NCI-H1417 treated with DMSO at 0.1 percent for 48 hours (cell line): ENCODE measurements at places on chromosomes 2 and 18.
A peak's percentile ranks its signal among the peaks of the same experiment; 100 is the strongest.

DNA sequence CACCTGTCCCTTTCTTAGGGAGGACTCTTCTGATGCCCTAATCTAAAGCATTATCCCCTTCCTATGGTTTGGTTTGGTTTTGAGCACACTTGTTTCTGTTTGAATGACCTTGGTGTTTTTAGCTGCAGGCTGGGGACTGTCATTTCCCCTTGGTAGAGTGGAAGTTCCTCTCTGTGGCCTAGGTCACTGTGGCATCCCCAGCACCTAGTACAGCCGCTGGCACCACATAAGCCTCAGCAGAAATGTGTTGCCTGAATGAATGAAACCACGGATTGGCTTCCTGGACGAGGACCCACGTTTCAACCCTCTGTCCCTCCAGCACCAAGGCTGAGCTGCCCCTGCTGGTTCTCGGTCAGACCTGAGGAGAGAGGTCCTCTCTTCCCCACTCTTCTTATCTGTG, 159.9 kb downstream of the CTIF start:
- DNase-seq, result no peak

DNA sequence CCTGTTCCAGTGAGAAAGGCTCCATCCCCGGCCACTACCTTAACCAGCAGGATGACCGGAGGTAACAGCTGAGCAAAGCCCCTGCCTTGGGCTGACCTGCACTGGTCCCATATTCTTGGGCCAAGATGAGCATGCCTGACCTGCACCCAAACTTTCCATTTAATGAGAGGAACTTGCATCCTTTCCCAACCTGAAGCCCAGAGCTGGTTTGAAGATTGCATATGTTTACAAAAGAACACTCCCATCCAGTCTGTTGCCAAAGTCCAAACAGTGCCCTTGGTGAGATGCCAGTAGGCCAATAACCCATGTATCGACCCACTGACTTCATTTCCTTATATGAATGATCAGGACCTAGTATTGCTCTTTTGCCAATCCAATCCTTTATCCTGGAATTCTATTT, 5.5 kb upstream of the NPAS2 start:
- no peak for DNase-seq

GRCh38 chr2:156309167-156309566, 23.4 kb downstream of the NR4A2 start:
- DNase-seq, result no peak

GRCh38 chr2:131419441-131419840, 55.5 kb upstream of the RAB6D start:
- no peak for DNase-seq

DNA sequence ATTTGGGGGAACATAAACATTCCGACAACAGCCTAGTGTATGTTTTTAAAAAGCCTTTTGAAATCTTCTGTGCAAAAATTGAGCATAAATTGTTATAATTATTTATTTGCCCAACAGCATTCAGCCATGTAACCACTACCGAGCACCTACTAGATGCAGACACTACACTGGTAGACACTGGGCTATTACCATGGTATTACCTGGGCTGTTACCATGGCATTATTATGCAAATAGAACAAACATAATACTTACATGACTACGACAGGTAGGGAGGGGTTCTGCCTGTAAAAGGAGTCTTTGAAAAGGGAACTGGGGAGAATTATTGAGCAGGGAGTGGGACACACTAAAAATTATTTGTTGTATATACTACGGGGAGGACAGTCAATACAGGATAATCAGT, 116.4 kb downstream of the MREG start:
- no peak for DNase-seq

GRCh38 chr2:69244882-69245281, 142.1 kb downstream of the GFPT1 start:
- DNase-seq, result no peak

GRCh38 chr2:227826019-227826521, 12.4 kb downstream of the CCL20 start:
- DNase-seq, result no peak

DNA sequence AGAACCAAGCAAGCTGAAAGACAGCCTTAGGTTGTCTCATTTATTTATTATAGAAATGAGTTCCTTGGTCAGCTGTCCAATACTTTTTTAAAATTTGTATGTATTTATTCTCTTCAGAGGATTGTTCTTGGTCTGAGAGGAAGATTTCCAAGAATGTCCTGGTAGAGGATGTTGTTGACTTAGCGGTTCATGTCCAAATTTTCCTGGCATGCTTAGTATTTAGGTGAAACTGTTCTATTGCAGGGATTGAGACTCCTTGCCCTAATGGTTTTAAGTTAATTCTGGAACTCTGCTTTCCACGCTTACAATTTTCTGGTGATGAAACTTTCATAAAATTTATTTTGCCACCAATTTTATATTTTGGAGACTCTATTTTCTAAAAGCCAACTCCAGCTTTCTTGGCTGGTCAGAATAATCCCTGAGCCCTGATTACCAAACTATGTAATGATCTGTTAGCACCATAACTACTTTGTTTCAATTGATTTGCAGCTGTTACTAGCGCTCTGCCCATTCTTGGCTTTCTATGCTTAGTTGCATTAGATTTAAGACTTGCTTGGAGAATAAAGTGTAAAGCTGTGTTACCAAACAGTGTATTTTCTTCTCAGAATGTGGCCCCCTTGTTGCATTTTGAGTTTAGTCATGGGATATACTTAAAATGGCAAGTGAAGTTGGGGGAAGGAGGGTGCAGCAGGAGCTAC, 1868.8 kb upstream of the CELF4 start:
- DNase-seq, result no peak

DNA sequence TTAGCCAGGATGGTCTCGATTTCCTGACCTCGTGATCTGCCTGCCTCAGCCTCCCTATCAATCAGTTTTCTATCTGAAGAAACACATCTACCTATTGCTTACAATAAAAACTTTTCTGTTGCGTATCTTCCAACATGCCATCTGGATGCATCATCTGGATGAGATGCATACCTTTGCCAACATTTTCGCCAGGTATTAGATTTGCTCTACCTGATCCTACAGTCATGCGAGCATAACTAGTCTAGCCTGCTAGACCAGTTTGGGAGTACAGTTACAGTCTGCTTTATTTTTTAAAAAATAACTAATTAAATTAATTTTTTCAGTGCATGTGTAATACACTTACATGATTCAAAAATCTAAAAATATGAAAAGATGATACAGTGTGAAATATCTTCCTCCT, 334.0 kb upstream of the MEX3C start:
- no peak for DNase-seq

DNA sequence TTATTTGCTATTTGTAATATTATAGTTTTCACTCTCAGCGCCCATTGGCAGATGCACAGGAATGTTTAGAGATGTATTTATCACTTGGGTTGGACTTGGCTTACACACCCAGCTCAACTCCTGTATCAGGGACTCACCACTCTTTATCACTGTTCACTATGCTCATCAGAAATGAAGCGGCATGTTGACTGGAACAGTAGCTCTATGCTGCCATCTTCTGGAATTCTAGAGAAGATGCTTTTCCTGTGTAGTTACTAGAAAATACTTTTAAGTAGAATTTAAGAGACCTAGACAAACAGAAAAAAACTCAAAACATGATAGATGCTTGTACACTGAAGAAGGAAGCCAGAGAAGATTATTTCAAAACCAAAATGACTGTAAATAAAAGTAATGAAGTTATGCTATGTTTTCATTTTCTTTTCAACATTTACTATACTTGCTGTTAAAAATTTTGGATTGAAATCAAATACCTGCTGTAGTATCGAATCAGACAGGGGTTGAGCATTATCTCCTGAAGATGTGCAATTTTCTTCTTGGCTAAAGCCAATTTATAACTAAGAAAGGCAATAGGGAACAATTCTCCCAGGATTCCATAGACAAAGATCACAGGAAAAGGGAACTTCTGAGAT, 47.4 kb upstream of the NXPH2 start:
- peak; percentile 31 for DNase-seq

DNA sequence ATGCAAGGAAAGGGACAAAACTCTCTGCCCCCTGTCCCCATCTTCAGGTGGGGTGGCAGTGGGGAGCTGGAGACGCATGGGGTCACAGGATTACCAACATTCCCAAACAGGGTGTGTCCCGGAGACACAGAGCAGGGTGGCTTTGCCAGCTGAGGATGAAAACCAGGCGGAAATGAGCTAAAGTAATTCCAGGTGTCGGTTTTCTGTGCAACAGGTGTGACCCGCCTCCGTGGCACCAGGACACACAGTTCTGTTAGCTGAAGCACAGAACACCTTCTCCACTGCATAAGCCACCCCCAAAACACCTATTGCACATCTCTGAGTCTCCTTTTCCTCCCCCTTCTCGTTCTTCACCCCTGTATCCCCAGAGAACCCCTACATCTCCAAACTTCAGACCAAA, 122.7 kb upstream of the GLI2 start:
- DNase-seq, result no peak

GRCh38 chr18:74389991-74390390, 67.1 kb downstream of the DIPK1C start:
- DNase-seq, result no peak

DNA sequence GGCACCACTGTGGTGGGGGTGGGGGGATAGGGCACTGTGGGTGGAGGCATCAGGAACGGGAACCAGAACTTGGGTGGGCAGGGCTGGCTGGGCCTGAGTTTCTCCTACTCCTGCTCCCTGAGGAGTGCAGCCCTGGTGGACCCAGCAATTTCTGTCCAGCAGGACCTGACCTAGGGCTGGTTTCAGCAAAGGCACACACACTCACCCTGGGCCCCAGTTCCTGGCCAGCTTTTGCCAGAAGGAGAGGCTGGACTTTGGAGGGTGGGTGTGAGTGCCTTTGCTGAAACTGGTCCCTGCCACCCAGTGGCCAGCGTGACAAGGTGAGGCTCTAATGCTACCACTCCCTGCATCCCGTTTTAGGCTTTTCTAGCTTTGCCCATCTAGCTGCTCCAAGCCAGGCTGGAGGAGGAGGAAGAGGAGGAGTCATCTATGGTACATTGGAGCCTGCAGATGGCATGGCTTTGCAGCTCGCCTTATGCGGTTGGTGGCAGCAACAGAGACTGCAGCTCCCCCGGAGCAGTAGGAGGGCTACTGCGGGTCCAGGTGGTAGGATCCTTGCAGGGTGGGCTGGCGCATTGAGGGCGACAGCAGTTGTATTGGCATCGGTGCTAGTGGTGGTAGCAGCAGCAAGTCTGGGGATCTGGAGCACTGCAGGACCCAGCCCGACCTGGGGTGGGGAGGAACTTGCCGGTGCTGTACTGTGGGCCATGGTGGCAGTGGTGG, 40.4 kb upstream of the IMP4 start:
- no peak for DNase-seq

GRCh38 chr2:196208915-196209314, 37.5 kb upstream of the STK17B start:
- DNase-seq, result no peak
